Memory B cell (primary cell): ENCODE measurements at places on chromosomes 7 and 10.
A peak's percentile ranks its signal among the peaks of the same experiment; 100 is the strongest.

GRCh38 chr10:84193846-84194423, 402 bp upstream of the CDHR1 start:
- H3K4me3 ChIP-seq: peak overlapping the region; percentile 43
- no peak for DNase-seq
- H3K36me3 ChIP-seq: no peaks in the 10 kb centered on the region
- peaks cover 3% of the 10 kb centered on the region for H3K4me1 ChIP-seq
- H3K27ac ChIP-seq: no peak overlapping the region

DNA sequence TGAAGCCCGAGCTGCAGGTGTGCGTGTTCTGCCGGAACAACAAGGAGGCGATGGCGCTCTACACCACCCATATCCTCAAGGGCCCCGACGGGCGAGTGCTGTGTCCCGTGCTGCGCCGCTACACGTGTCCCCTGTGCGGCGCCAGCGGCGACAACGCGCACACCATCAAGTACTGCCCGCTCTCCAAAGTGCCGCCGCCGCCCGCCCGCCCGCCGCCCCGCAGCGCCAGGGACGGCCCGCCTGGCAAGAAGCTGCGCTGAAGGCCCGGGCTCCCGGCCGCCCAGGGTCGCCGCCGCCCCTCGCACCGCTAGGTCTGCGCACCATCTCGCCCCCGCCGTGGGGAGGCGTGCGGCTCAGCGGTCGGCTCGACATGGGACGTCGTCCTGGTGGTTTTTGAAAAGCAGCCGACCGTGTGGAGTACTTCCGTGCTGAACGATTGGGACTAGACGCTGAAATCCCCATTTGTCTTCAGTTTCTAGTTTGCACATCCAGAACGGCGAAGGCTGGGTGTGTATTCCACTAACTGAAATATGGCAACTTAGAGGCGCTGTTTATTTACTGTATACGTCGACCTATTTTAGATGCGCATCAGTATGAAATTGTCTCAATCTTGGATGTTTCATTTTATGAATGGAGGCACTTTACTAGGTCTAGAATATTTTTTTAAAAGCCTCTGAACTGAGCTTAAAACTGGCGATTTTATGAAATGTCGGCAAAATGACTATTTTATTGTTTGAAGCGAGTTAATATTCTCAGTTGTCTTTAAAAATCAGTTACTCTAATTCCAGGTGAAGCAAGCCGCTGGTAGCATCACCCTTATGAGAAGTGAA, 1.1 kb downstream of the NANOS1 start:
- peaks cover 19% of the 10 kb centered on the region for H3K4me1 ChIP-seq
- peak overlapping the region; percentile 78 for H3K4me3 ChIP-seq
- H3K27ac ChIP-seq: no peak overlapping the region
- peak; percentile 57 for DNase-seq
- H3K36me3 ChIP-seq: peaks cover 15% of the 10 kb centered on the region
- H3K27me3 ChIP-seq: no peaks in the 10 kb centered on the region

- H3K27me3 ChIP-seq: peaks cover 10% of the 10 kb centered on the region
- no peaks in the 10 kb centered on the region for H3K36me3 ChIP-seq
- peak; percentile 43 for DNase-seq
- H3K4me3 ChIP-seq: peak overlapping the region; percentile 83
- H3K4me1 ChIP-seq: peaks cover 19% of the 10 kb centered on the region
These were observed 528 bp upstream of the TNRC18 start for GRCh38 chr7:5423976-5424748.

- no peak overlapping the region for H3K27ac ChIP-seq
- peaks cover 11% of the 10 kb centered on the region for H3K27me3 ChIP-seq
- no peak overlapping the region for H3K4me3 ChIP-seq
- no peaks in the 10 kb centered on the region for H3K4me1 ChIP-seq
- no peak for DNase-seq
- no peaks in the 10 kb centered on the region for H3K36me3 ChIP-seq
These were observed 144.1 kb downstream of the NOC3L start for GRCh38 chr10:94218493-94219183.

DNA sequence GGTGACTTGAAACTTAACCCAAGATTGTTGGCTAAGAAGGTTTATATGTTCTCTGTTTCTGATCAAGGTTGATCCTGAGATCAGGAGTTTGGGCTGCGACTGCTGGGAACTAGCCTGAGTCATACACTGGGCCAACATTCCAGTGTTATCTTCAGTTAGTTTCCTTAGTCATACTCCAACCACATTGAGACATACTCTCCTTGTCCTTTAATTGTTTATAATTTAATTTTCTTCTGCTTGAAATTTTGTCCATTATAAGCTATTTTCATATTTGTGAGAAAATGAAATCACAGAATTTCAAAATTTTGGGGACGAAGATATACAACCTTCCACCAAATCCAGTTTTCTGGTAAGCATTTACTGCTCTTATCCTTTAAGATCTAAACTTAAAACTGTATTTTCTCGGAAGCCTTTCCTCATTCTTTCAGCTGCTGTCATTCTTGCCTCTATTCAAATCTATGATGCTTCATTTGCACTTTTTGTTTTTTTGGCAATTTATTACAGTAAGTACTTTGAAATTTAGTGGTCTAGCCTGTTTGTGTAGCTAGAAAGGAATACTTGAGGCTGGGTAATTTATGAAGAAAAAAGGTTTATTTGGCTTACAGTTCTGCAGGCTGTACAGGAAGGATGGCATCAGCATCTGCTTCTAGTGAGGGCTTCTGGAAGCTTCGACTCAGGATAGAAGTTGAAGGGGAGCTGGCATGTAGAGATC, 63.4 kb upstream of the POT1 start:
- H3K27ac ChIP-seq: no peak overlapping the region
- H3K27me3 ChIP-seq: peaks cover 1% of the 10 kb centered on the region
- no peaks in the 10 kb centered on the region for H3K36me3 ChIP-seq
- DNase-seq: no peak

- DNase-seq: peak; percentile 27
- no peak overlapping the region for H3K27ac ChIP-seq
- peaks cover 5% of the 10 kb centered on the region for H3K36me3 ChIP-seq
- no peaks in the 10 kb centered on the region for H3K27me3 ChIP-seq
- peaks cover 4% of the 10 kb centered on the region for H3K4me1 ChIP-seq
- H3K4me3 ChIP-seq: no peak overlapping the region
These were observed 40.0 kb upstream of the SORBS1 start for GRCh38 chr10:95601116-95601719.

- H3K36me3 ChIP-seq: no peaks in the 10 kb centered on the region
- H3K4me1 ChIP-seq: no peaks in the 10 kb centered on the region
- H3K27me3 ChIP-seq: no peaks in the 10 kb centered on the region
- H3K27ac ChIP-seq: no peak overlapping the region
These were observed 34.5 kb upstream of the CD36 start for GRCh38 chr7:80603940-80604339.

DNA sequence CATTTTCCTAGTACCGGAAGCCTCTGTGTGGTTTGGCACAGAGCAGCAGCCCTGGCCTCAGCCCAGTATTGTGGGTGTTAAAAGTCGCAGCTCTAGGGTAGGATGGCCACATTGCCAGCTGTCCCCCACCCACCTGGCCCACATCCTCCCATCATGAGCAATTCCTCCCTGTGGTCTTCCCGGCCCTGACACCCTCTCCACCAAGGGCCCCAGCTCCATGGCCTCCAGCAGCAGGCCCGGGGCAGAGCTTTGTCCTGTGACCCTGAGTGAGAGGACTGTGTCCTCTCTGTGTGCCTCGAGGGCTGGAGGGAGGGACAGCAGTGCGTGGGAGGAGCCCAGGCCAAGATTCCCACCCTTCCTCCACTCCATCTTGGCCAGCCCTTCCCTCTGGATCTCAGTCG, 93.7 kb downstream of the MYL10 start:
- no peaks in the 10 kb centered on the region for H3K36me3 ChIP-seq
- DNase-seq: no peak
- no peak overlapping the region for H3K27ac ChIP-seq

DNA sequence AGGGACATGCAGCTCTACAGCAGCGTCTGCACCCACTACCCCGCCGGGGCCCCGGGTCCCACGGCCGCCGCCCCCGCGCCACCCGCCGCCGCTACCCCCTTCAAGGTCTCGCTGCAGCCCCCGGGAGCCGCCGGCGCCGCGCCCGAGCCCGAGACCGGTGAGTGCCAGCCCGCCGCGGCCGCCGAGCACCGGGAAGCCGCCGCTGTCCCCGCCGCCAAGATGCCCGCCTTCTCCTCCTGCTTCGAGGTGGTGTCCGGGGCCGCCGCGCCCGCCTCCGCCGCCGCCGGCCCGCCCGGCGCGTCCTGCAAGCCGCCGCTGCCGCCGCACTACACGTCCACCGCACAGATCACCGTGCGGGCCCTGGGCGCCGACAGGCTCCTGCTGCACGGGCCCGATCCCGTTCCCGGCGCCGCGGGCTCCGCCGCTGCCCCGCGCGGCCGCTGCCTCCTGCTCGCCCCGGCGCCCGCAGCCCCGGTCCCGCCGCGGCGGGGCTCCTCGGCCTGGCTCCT, 631 bp downstream of the OTUD1 start:
- peak overlapping the region; percentile 88 for H3K27ac ChIP-seq
- peak; percentile 50 for DNase-seq
- H3K36me3 ChIP-seq: peaks cover 6% of the 10 kb centered on the region
- no peaks in the 10 kb centered on the region for H3K27me3 ChIP-seq
- H3K4me1 ChIP-seq: peaks cover 18% of the 10 kb centered on the region

DNA sequence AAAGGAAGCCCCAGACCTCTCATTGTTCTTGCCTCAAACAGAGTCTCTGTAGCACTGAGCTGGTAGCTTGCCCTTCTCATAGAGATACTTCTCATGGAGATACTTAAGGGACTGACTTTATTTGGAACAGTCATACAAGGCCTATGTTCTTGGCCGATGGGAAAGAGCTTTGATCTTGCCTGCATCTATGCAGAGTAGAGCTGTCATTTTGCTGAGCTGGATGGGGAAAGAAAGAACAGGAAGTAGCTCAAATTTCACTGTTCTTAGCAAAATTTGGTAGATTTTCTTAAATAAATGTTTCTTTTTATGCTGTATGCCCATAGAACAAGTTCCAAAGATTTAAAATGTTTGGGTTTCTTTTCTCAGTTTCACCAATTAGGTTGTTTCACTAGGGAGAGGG, 119.3 kb upstream of the SEC61G start:
- no peak overlapping the region for H3K4me3 ChIP-seq
- no peak for DNase-seq
- H3K4me1 ChIP-seq: no peaks in the 10 kb centered on the region
- peaks cover 2% of the 10 kb centered on the region for H3K27me3 ChIP-seq
- H3K36me3 ChIP-seq: no peaks in the 10 kb centered on the region
- H3K27ac ChIP-seq: no peak overlapping the region

GRCh38 chr7:79461660-79462059, 8.2 kb upstream of the MAGI2 start:
- no peak for DNase-seq
- H3K4me3 ChIP-seq: no peak overlapping the region
- H3K27ac ChIP-seq: no peak overlapping the region
- no peaks in the 10 kb centered on the region for H3K36me3 ChIP-seq

DNA sequence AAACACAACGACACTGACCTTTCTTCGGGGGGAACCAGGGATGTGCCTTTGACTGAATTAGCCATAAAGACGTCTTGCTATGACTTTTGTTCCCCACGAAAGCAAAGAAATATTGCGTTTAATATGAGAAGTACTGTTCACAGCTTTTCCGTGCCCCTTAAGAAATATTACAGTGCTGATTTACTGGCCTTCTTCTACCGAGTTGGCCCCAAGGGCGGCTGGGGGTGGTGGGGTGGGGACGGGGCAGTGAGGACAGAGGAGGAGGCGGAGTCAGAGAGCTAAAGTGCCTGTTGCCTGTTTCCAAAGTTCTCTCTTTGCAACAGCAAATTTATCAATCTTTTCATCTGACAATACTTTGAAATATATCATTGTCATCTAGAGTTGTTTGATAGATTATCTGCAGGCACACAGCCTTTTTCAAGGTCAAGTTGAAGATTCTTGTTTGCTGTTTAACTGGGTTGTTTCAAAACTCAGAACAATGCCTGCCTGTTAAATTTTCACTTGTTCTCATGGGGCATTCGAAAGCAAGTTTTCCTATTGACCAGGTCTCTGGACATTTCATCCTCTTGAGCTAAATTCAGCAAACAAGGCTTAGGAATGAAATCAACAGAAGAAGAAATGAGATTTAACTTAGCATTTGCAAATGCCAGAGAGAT, 9.0 kb downstream of the PTF1A start:
- H3K4me3 ChIP-seq: no peak overlapping the region
- no peaks in the 10 kb centered on the region for H3K36me3 ChIP-seq
- H3K27ac ChIP-seq: no peak overlapping the region
- peaks cover 20% of the 10 kb centered on the region for H3K27me3 ChIP-seq

- H3K4me1 ChIP-seq: peaks cover 4% of the 10 kb centered on the region
- peak overlapping the region; percentile 59 for H3K4me3 ChIP-seq
- H3K27ac ChIP-seq: no peak overlapping the region
- H3K36me3 ChIP-seq: peaks cover 20% of the 10 kb centered on the region
These were observed 152.5 kb downstream of the LCOR start for GRCh38 chr10:96984541-96985131.

DNA sequence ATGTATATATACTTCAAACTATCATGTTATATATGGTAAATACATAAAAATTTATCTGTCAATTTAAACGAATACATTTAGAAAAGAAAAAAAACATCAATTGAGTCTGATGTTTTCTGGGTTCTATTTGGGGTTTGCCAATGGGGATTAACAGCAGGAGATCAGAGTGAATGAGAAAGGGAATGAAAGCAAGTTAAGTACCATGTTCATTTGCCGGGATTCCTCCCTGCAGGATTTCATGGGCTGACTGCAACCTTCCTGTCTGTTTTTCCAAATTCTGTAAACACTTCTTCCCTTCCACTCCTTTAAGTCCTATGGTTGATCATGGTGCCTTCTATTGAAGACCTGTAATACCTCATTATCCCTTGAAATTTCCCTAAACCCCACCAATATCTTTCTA, 33.9 kb upstream of the SEMA3A start:
- DNase-seq: no peak
- no peaks in the 10 kb centered on the region for H3K27me3 ChIP-seq
- no peak overlapping the region for H3K4me3 ChIP-seq
- no peaks in the 10 kb centered on the region for H3K4me1 ChIP-seq
- H3K27ac ChIP-seq: no peak overlapping the region

DNA sequence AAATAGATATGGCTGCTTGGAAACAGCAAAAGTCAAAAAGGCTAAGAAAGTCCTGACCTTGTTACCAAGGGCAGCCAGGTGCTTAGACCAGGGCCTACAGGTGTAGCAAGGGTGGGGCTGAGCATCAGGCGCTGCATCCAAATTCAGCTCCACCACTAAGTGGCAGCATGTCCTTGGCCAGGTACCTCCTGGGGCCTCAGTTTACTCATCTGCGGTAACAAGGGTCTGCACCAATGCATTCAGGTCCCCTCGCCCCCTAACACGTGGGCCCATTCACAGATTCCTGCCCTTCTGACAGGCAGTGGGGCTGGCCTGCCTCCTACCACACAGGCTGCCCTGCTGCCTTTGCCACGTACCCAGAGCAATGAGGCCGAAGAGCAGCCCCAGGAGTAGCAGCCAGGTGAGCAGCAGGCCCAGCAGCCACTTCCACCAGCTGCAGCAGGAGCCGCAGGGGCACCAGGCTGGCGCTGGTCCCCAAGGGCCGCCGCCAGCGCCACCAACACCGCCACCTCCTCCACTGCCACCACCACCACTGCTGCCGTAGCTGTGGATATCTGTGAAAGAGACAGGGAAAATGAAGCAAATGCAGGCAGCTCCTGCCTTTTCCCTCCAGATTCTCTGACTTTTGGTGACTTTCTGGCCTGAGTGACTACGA, 28.9 kb downstream of the COL17A1 start:
- DNase-seq: no peak
- H3K4me3 ChIP-seq: no peak overlapping the region
- H3K27me3 ChIP-seq: peaks cover 4% of the 10 kb centered on the region
- no peaks in the 10 kb centered on the region for H3K36me3 ChIP-seq
- H3K27ac ChIP-seq: no peak overlapping the region
